RPMI8226 (cell line): ENCODE measurements at places on chromosomes 12 and 14.

- DNase-seq: no peak
Measured at GRCh38 chr12:40834321-40834720, 142.1 kb downstream of the CNTN1 start.

DNA sequence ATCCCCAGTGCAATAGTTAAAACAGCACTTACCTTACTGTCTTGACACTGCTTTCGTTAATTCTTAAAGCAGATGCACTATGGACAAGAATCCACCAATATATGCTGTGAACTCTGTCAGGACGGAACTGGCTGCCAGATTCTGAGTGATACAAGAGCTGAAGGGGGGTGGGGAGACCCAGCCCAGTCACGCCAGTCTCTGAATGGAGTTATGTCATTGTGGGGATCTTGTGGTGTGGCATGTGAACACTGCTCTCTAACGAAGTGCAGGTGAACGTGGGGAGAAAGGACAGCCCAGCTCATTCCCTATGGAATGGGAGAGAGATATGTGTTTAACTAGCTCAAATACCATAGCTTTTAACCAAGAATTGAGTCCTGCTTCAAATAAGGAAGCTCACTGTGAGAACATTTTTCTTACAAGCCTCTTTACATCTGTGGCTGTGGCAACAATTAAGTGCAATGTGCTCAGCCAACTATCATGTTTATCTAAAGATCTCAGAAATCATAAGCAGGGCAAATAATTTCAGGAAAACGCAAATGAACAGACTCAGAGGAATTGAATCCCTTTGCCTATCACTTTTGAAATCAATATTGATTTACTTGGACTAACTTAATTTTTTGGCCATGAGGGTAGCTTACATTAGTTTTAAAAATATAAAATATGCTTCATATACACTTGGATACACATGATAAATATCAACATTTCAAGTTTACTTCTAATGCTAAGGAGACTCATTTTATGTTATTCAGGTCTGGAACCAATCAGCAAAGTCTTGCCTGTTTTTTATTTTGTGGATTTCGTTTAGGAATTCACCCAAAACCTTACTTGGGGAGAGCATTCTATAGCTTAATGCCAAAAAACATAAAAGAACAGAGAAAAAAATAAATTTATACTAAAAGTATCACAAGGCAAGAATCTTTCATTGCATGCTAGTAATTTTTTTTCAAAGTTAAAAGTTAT lies at the start of gene LUM:
Gene LUM, minus strand, starts transcription at position 129 of the 960 bp plus-strand sequence. CDS start 2,515 bp downstream, outside the sequence.
- no peak for DNase-seq

DNA sequence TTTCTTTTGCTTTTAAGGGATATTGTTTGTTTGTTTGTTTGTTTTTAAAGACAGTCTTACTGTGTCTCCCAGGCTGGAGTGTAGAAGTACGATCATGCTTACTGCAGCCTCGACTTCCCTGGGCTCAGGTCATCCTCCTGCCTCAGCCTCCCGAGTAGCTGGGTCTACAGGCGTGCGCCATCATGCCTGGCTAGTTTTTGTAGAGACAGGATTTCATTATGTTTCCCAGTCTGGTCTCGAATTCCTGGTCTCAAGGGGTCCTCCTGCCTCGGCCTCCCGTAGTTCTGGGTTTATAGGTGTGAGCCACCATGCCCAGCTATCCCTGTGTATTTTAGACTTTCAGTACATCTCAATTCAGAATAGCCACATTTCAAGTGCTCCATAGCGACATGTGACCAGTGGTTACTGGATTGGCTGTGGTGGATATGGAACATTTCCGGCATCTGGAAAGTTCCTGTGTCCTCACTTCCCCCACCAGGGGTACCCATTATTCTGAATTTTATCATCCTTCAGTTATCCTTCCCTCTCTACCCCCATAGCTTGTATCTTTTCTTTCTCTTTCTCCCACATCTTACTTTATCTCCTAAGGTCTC lies 61.1 kb downstream of the HRK start:
- no peak for DNase-seq

DNA sequence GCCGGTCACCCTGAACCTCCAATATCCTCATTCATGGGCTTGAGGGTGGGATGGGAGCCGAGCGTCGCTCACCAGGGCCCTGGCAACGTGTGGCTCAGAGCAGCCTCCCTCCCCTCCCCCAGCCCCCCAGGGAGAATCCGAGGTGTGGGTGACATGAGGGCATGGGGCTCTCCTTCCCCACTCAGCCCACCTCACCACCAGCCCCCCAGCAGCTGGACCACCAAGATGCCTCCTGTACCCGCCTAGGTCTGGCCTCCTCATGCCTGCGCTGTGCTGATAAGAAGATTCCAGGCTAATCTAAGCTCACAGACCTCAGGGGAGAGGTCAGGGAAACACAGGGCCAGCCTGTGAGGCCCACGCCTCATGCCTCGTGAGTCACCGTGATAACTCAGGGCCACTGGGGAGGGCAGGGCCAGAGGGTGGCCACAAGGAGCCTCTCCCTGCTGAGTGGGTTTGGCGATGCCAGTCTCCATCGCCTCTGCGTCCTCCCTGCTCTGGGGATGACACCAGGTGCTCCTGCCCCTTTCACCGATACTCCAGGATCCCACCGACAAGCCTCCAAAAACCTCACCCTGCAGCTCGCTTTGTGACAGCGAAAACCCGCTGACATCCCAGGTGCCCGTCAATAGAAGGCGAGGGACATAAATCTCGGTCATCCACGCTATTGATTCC lies 56.9 kb downstream of the TESC start:
- DNase-seq: no peak

DNA sequence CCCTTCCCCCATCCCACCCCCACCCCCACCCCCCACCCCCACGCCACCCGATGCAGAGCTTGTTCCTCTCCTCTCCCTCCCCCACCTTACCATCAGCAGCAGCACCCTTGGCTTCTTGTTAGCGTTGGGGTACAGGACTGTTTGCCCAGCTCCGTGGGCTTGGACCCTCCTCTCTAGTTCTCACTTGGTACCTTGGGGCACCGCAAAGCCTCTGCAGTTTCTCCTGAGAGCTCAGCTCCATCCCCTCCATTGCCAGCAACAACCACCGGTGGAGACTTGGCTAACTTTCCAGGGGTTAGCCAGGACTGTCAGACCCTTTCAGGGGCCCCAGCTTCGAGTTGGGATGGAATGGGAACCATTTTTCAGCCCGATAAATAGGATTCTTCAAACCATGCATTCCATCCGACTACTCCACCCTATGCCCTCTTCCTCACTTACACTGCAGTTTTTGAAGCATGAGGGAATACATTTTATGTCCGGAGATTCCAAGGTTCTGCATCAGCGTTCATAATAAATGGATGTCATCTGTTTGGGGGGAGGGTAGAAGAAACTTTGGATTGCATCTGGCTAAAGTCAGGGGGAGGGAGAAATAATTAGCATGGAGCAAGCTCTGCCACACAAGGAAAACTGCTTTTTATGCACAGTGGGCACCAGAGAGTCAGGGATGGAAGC lies 1.1 kb downstream of the SCN8A start:
- DNase-seq: no peak

DNA sequence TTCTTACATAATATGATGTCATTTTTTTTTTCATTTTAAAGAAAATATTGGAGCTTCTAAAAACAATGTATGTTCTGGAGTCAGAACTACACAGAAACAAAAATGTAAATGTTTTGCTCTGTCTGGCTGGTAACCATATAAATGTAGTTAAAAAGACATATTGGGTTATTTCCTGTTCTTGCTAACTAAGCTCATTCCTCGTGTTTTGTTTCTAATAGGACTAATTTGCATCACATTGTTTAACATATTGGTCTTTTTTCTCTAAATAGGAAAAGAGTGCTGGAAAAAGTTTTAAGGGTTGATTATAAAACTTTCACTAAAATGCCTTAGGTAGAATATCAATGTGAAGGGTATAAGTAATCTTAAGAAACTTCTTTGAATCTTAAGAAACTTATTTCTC lies 221.3 kb downstream of the SLC6A15 start:
- no peak for DNase-seq

DNA sequence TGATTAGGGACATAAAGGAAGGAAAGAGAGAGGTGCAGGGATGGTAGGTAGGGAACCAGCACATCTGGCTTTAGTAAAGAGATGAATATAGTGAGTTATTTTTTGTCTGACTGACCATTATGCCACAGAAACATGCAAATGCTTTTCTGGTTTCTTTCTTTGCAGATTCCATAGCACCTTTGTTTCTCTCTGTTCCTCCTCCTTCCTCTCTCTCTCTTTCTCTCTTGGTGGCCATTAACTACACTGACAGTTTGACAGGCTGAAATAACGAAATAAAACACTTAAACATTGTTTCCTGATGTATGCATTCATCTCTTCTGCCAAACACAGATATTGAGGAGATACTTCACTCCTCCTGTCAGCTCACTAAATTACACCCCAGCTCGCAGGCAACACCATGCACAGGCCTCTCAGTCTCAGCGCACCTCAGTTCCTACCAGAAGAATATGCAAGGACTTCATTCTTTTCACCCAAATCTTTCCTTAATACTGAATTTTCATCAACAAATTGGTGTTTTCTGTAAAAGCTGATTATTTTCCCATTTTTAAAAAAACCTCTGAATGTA lies 406.9 kb upstream of the SOX5 start:
- DNase-seq: no peak

GRCh38 chr12:98644433-98644711 lies 216 bp downstream of the IKBIP start:
- no peak for DNase-seq

- DNase-seq: no peak
Measured at GRCh38 chr12:96335270-96335669, 65.0 kb downstream of the CDK17 start.

DNA sequence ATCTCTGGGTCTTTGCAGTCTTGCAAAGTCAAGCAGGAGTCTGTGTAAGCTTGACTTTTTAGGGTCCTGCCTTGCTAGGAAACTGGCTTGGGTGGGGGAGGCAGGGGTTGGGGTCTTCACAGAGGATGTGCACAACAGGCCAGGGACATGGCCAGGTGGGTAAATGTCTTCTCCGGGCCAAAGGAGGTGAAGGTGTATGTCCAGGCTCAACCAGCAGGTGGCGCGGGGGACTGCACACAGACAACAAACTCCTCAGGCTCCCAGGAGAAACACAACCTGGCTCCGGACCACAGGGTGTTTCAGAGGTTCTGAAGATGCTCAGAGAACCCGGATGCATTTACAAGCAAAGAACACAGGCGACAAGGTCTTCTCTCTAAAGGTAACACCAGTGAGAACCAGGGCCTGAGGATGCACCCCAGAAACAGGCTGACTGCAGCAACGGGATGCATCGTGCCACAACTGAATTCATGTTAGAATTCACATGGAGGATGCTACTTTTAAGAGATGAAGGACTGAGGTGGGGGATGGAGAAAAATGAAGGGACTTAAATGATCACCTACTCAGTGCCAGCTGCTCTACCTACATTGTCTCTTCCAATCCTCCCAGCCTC lies 56.0 kb downstream of the PLEKHG3 start:
- DNase-seq: peak; percentile 57

DNA sequence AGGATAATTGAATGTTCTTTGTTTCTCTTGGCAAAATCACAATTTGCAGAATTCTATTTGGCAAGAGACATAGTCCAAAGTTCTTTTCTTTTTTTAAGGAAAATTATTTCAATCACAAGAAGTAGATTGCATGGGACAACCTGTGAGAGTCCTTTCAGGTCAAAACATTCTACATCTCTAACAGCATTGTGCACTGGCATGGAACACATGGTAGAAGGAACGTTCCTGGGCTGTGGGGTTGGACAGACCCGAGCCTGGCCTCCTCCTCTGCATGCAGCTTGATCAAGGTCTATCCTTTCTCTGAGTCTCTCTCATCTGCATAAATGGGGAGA lies 88.6 kb upstream of the CPSF6 start:
- DNase-seq: no peak

GRCh38 chr14:81414123-81414522 lies 14.0 kb upstream of the STON2 start:
- DNase-seq: no peak

DNA sequence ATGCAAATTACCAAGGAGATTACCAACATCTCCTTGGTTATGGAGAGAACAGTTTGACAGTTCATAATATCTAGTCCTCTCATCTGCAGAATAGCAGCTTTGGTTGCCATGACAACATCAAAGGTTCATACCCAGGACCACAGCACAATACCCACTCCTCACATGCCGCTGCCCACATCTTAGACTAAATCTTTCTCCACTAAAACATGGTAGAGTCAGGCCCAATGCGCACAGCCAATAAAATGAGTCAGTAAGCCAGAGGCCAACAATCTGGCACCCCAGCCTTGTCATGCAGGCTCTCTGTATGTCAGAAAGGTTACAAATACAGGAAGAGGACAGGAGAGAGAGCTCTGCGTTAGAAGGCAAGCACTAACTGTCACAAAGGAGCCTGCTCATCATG lies 70.6 kb downstream of the KCNK10 start:
- DNase-seq: no peak
